ENCODE measurements at places on chromosomes 4 and X. TPM values are rescaled to one million over a fixed set of nuclear protein-coding genes. Genes with fewer than 3 reads are reported as not detected.

- DNase-seq = peak; percentile 12
Measured at GRCh38 chr4:110518889-110519490, 43.0 kb downstream of the ENPEP start.

DNA sequence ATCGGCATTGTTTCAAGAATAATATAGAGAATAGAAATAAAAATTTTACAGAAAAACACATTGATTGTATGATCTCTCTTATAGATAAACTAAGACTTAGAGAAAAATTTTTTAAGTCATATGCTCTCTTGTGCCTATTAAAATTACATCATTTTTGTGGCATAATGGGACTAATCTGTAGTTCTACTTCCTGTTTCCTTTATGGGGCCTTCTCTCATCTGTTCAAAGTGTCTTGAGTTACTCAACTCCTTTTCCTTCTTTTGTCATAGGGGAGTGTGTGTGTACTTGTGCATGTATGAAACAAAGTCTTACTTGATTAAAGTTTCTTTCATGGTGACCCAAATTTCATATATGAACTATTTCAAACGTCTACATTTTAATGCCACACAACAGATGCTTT, 1448.9 kb upstream of the TENM3 start:
- DNase-seq = no peak

DNA sequence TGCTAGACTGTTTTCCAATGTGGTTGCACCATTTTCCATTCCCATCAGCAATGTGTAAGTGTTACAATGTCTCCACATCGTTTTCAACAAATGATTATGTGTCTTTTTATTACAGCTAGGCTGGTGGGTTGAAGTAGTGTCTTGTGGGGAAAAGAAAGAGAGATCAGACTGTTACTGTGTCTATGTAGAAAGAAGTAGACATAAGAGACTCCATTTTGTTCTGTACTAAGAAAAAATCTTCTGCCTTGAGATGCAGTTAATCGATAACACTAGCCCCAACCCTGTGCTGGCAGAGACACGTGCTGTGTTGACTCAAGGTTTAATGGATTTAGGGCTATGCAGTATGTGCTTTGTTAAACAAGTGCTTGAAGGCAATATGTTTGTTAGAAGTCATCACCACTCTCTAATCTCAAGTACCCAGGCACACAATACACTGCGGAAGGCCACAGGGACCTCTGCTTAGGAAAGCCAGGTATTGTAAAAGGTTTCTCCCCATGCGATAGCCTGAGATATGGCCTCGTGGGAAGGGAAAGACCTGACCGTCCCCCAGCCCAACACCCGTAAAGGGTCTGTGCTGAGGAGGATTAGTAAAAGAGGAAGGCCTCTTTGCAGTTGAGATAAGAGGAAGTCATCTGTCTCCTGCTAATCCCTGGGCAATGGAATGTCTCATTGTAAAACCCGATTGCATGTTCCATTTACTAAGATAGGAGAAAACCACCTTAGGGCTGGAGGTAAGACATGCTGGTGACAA, 23.0 kb upstream of the UGT2B15 start:
- DNase-seq = no peak

- no peak for DNase-seq
Measured at GRCh38 chr4:56606385-56606784, 74.7 kb downstream of the HOPX start.

- DNase-seq = peak; percentile 0
Measured at GRCh38 chrX:106203315-106203714, 35.2 kb downstream of the PWWP3B start.

GRCh38 chr4:184824081-184824775, 1.5 kb downstream of the ACSL1 start:
- DNase-seq = no peak

DNA sequence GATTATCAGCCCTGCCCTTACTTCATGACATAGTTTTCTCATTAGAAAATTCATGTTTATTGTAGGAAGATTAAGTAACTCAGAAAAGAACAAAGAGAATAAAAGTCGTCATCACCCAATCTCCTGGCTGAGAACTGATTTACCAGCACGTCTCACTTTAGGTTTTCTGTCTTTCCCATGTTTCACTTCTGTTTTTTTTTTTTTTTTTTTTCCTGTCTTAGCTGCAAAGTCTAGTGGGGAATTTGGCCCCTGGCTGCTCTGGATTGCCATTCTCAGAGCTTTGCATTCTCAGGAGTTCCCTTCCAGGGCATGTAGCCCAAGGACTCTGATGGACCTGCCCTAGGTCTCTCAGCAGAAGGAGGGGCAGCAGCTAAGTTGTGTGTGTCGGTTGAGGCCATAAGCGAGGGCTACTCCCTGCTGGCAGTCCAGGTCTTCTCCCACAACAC, 57.8 kb downstream of the TMEM131L start:
- DNase-seq = no peak

DNA sequence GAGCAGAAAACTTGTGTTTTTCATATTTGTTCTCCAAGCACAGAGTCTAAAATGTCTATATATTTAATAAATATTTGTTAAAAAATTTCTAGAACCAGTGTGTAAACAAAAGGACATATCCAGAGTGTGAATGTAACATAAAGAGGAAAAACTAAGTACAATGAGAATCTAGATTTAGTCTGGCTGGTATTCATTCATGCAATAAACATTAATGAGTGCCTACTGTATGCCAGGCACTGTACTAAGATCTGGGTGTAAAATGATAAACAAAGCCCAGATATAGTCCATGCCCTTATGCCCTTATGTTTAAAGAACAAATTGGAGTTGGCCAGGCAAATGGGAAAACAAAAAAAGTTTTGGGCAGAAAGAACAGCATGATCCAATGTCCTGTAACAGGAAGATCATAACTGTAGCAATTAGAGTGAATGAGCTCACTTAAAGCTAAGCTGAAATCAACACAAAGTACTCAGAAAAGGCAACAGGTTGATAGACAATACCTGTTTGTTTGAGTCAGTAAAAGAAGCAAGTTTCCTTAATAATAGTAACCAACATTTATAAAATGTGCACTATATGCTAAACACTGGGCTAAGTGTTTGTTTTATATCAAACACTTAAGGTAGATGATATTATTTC, 1.3 kb upstream of the TMLHE start:
- DNase-seq = no peak

- DNase-seq = no peak
Measured at GRCh38 chr4:16019649-16020048, 56.7 kb upstream of the FGFBP2 start.

GRCh38 chr4:76339364-76339763, 32.8 kb downstream of the STBD1 start:
- DNase-seq = peak; percentile 3

DNA sequence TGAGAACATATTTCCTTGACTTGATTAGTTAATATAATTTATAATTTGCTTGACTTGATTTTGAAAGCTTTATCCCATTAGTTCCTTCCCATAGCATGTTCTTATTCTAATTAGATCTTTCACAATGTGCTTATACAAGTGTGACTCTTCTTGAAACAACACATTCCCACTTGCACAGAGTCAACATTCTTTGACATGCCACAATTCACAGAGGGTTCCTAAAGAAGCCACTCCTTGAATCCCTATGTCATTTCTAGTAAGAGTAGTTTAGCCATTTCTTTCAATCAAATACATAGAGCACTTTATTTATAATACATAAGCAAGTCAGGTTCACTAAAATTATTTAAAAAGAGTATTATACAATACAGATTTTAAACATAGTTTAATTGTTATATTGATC, 228.9 kb upstream of the GRID2 start:
- no peak for DNase-seq

- DNase-seq = peak; percentile 89
Measured at GRCh38 chrX:41009850-41010846, 75.1 kb upstream of the USP9X start.

DNA sequence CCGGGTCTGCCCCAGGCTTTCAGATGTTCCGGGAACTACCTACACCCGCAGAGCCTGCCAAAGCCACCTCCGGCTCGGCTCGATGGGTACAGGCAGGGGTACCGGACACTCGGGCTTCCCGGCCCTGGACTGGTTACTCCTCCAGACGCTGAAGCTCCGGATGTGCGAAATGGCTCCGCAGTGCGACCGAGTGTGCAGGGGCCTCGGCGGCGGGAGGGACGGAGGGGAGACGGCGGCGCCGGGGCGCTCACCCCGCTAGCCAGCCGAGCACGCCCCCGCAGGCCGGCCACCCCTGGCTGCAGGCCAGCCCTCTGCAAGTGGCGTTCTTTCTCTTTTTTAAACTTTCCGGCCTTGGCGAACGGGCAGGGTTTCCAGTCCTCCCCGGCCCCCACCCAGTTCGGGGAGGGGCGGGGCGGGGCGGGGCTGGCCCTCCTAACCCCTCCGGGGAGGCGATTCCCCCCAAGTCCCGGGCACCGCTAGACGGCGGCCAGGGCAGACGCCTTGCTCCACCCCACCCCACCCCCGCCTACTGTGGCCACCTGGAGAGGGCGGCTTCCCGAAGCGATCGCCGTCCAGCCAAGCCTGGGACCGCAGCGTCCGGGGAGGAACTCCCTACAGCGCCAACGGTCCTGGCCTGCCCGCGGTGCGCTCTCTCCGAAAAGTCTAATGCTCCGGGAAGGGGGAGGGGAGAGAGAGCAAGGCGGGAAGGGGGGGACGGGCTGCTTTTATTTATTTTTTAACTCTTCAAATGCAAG, 7.5 kb downstream of the BCOR start:
- no peak for DNase-seq

DNA sequence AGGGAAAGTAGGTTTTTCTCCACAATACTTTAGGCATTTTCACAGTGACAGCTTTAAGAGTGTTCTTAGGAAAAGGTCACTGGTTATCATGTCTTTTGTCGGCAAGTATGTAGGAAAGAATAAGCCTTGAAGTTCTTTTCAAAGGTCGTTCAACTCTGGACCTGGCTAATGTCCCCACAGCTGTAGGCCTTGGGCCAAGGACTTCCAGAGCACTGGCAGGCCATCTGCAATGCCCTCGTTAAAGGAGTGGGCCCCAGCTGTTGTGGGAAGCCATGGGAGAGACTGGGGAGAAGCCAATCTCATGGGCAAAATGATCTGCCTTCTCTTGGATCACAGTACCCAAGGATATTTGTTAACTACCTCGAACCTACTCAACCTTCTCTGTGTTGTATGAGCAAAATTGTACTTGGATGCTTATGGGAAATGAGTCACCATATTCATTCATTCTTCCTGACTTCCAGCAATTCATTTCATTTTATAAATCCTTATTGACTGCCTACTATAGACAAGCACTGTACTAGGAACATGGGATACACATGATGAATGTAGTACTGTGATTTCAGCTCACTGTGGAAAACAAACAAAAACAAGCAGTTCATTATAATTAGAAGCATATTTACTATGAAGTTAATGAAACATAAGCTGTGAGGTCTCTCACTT, 141.1 kb upstream of the KIT start:
- DNase-seq = no peak

DNA sequence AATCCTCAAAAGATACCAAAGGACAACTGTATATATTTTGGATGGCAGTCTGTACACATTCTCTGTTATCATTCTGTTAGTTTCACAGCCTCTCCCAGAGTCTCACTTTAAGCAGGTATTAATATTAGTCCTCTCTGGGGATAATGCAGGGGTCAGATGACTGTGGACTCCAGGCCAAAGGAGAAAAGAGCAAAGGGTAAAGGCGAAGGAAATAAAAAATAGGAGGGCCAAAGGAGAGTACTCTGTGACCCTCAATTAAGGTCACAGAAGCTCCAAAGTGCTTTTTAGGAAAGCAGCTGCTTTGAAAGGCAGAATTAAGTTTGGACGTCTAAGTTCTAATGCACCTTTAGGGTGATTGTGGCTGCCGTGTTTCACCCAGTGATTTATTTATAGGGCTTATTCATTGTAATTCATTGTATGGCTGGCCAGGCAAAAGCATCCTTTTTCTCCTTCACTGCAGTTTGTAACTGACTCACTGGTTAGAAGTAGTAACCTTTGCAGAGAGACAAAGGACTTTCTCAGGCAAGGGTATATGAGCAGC, 7.8 kb downstream of the MSMO1 start:
- no peak for DNase-seq

DNA sequence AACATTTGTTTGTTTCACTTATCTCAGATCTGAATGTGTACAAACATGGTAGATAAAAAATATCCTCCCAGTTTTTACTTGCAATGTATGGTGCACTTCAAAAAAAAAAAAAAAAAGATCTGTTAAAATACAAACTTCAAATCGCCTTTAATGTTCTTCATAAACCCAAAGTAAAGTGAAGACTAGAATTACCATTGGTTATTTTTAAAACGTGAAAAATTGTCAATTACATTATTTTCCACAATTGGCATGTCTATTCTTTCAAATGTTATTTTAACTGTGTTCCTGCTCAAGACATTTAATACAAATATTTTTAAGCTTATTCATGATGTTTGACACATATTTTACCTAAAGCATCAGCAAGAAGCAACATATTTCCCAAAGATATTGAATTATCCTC, 5.0 kb downstream of the NKX6-1 start:
- no peak for DNase-seq

- DNase-seq = no peak
Measured at GRCh38 chr4:1247864-1248244, 1.1 kb downstream of the CTBP1 start.

DNA sequence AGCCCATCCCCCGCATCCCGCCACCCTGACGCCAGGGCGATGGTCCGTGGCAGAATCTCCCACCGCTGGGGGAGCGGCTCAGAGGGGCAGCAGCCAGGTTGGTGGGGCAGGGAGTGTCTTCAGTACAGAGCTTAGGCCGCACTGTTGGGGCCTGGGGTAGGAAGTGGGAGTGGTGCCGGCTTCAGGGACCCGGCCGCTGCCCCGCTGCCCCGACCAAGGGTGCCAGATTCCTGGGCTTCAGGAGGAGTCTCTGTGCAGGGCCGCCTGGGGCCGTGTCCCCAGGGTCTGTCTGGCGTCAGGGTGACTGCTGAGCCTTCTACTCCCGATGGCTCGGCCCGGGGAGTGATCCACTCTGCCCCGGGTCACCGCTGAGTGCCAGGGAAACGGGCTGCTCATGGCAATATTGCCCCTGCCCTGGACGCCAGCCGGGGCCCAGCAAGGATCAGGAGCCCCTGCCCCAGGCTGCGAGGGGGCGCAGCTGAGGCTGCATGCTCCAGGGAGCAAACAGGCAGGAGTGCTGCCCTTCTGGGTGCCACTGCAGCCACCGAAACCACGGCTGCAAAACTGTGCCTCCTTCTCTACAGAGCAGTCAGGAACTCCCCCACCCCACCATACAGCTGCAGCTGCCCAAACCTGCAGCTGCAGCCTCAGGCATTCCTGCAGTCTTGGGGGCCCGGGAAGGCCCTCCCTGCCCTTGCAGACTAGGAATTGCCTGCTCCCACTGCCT, 1206.1 kb downstream of the ARAP2 start:
- DNase-seq = no peak

- no peak for DNase-seq
Measured at GRCh38 chr4:112128452-112128851, 16.8 kb upstream of the FAM241A start.

GRCh38 chrX:113726009-113726408, 857.9 kb upstream of the HTR2C start:
- no peak for DNase-seq

Gene KIAA1210
- not detected for total RNA-seq

Gene FRAS1
- total RNA-seq = 22.5 TPM

Gene RPL36A
- 1,152 TPM for total RNA-seq

Gene TEX11
- total RNA-seq = not detected

Gene TMPRSS11A
- not detected for total RNA-seq

Gene SPANXD
- not detected for total RNA-seq

Gene CBR4
- 21.9 TPM for total RNA-seq

Gene SCOC
- total RNA-seq = 65.2 TPM

Gene PDHA2
- total RNA-seq = not detected

Gene CFAP299
- total RNA-seq = not detected

Gene MAGEB1
- total RNA-seq = not detected

Gene P2RY4
- total RNA-seq = 0.07 TPM
